GM13977 (cell line): ENCODE measurements at places on chromosomes 12 and 14.

- DNase-seq = no peak
Observed at GRCh38 chr12:4985820-4986219, 57.9 kb upstream of the KCNA5 start.

GRCh38 chr12:113762155-113762881, 203.8 kb downstream of the RBM19 start:
- no peak for DNase-seq

GRCh38 chr12:25433024-25433423, 120.1 kb downstream of the LMNTD1 start:
- no peak for DNase-seq

DNA sequence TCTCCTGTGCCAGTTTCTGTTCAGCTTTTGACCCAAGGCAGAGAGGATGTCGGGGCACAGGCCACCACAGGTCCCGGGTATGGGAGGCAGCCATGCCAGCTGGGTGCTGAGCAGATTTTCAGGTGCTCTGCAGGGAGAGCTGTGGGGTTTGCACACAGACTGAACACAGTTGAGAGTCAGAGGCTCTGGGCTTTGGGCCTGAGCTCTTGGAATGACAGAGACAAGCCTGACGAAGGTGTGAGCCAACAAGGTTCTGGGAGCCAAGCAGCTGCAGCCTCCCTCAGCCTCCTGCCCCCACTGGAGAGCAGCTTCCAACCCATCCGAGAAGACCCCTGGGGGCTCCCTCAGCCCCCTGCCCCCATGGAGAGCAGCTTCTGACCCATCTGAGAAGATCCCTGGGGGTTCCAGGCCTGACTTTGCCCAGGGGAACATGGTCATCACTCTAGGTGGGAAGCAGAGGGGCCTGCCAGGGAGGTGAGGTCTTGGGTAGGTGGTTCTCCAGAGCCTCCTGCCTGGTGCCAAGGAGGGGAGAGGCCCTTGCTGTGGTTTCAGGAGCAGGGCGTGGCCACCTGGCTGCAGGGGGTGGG, 13.8 kb downstream of the FBRSL1 start:
- DNase-seq = no peak

DNA sequence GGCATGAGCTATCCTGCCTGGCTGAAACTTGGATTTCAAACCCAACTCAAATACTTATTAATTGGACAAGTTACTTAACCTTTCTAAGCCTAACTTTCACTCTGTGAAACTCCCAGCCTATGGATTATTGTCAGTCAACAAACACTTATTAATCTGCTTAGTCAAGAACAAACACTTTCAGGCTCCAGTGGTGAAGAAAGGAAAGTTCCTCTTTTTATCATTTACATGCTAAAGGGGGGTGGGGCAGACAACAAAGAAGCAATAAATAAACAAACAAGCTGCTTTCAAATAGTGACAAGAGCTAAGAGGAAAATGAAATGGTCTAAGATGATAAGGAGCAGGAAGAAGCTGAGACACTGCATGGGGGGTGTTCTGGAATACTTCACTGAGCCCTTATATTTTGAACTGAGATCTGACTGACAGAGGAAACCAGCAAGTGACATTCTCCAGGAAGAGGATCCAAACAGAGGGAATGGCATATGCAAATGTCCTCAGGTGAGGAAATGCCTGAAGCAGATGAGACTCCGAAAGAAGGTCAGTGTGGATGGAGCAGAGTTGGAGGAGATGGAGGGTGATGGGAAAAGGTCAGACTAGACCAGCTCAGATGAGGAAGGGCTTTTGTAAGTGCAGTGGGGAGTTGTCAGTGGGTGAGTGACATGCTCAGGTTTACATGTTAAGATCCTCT, 259.6 kb downstream of the ITPR2 start:
- no peak for DNase-seq

DNA sequence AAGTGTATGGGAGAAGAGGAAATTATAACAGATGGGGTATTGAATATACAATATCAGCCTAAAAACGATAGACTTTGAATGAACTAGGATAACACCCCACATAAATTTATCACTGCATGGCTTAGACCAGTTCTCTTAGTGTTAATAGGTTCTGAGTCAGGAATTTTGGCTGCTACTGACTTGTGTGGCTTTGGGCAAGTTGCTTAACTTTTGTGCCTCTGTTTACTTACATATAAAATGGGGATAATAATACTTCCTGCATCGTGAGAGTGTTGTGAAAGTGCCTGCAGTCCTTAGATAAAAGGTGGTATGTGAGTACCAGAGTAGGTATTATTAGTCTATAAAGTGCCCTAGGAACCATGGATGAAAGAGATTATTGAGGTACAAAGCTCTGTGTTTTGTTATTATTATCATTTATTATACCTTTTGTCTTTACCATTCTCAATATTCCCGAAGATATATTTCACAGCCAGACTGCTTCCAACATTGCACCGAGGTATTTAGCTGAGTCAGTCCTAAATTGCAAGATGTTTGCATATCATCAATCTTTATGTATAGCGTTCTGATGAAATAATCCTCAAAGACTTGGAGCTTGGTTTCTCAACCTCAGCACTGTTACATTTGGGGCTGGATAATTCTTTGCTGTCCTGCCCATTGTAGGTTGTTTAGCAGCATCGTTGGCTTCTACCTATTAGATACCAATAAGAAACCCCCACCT, 2.3 kb upstream of the PAWR start:
- DNase-seq = no peak

GRCh38 chr14:102693006-102693755, 84.1 kb upstream of the TRAF3 start:
- no peak for DNase-seq

DNA sequence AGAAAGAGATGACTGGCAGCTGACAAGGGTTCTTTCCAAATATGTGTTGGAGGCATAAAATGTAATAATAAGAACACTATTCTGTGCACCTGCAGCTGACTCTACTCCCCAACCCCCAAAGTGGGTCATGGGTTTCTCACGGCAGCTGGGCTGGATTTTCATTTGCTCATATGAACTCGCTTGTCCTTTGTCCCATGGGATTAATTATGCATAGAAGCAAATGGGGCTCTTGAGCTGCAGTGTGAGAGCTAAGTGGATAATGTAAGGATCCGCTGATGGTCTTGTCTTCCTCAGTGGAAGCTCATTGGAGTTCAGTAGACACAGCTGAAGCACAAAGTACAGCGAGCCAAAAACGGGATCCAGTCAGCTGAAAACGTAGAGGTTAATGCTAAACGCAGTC, 46.3 kb downstream of the TTC8 start:
- no peak for DNase-seq

- no peak for DNase-seq
Observed at GRCh38 chr12:38629064-38629463, 276.3 kb downstream of the CPNE8 start.

GRCh38 chr12:96427269-96427729, 27.1 kb upstream of the CDK17 start:
- DNase-seq = no peak

DNA sequence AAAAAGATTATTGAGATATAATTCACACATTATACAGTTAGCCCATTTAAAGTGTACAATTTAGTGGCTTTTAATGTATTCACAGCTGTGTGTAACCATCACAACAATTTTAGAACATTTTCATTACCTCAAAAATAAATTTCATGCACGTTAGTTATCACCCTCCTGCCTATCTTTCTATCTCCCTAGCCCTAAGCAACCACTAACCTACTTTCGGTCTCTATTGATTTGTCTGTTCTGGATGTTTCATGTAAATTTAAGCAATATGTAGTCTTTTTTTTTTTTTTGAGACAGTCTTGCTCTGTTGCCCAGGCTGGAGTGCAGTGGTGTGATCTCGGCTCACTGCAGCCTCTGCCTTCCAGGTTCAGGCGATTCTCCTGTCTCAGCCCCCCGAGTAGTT, 439.4 kb downstream of the PCNX1 start:
- DNase-seq = no peak

GRCh38 chr12:95790033-95790916, at the start of gene NTN4:
Gene NTN4 (minus strand): TSS chr12:95790764. CDS start chr12:95790309, 455 bp downstream.
- DNase-seq = peak; percentile 64

DNA sequence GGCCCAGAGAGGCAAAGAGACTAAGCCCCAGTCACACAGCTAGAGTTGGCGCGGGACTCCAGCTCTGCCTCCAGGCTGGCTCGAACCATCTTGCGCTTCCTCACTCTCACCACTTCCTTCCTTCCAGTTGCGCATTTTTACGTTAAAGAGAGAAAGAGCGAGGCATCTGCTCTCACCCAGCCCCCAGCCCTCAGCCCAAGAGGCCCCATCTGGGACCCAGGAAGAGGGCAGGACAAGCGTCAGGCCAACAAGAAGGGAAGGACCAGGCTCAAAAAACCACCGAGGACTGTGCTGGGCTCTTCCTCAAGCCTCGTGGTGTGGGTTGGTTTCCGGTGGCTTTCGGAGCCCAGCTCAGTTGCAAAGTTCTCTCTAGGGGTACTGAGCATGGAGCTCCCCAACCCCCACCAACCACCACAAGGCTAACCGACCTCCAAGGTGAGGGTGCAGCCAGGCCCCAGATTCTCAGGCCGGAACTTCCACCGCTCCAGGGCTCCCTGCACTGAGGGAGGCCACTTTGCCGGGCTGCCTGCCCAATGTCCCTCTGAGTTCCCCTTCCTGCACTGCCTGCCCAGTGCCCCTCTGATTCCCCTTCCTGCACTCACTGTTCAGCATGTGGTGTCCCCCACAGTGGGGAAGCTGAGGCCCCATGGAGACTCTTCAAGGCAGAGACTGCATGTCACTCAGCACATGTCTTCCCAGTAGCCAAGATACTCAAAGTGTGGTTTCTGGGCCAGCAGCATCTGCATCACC, 35.9 kb downstream of the TESC start:
- no peak for DNase-seq

GRCh38 chr14:24851406-24851805, 198.5 kb downstream of the STXBP6 start:
- DNase-seq = no peak

- DNase-seq = no peak
Observed at GRCh38 chr14:64727551-64728071, 23.4 kb downstream of the PLEKHG3 start.

- no peak for DNase-seq
Observed at GRCh38 chr12:83538361-83538965, 851.8 kb downstream of the TMTC2 start.

DNA sequence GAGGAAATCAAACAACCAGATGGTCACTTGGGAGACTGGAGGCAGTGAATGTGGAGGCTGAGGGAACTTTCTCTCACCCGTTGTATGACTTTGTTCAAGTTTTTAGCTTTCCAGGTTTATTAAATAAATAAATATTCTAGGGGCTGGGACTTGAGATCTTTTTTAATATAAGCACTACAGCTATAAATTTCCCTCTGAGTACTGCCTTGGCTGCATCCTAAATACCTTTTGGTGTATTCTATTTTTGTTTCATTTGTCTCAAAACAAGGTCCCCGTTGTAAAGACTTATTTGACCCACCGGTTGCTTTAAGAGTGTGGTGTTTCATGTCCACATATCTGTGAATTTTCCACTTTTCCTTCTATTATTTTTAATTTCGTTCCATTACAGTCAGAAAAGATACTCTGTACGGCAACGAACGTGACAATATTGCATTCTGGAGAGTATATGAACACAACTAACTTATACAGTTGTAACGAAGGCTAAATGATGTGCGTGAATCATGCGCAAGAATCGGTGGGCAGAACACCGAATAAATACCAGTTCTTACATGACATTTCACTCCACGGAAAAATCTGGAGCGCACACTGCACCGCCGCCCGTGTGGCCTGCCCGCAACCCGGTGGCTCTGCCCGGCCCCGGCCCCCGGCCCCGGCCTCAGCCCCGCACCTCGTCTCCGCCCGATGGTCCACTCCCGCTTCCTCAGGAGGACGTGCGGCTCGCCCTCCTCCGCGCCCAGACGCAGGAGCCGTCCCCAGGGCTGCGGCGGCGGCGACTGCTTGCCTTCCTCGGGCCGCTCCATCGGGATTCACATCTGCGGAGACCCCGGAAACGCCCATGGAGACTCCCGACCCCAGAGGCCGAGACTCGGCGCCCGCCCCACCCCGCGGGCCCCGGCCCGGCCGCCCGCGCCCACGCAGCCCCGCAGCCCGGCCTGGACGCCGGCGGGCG, 602 bp downstream of the CHFR start:
- no peak for DNase-seq

DNA sequence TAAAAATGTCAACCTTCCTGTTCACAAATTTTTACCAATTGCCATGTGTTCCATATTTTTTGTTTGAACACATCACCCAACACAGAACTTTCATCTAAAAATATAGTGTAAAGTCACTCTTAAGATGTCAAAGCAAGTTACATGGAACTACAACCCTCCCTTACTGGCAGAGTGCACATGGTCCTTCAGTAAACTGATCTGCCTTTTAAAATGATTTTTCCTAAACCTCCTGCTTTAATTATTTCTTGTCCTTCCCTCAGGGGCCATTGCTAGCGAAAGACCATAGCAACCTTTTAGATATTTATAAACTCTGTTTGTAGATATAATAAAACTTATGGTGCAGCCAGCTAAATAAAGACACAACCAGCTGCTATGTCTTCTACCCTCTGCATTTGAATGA, 255.2 kb upstream of the FAR2 start:
- no peak for DNase-seq

DNA sequence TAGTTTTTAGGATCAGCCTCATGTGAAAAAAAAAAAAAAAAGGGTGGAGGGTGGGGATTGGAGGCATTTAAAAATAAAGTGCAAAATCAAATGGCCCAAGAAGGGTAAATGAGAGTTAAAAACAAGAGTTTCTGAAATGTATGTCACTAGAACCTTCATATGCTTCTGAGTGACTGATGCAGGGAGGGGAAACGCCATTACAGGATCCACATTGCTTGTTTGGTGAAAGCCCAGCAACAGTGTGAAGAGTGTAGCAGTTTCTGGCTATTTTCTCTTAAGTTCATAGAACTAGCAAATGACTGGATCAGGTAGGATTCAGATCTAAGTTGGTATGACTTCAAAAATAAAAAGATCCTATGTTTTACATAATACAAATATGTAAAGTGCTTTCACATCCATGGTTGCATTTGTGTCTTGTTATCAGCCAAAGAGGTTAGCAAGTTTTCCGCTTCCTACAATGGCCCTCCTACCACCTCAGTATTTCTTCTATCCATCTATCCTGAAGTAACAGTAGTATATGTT, 2.9 kb downstream of the CHPT1 start:
- DNase-seq = no peak

- peak; percentile 86 for DNase-seq
Observed at GRCh38 chr12:121513464-121514183, 67.2 kb downstream of the KDM2B start.

GRCh38 chr14:102500158-102500662, 9.4 kb downstream of the ANKRD9 start:
- DNase-seq = no peak
